ENCODE measurements at places on chromosomes 12 and 14.

- DNase-seq: no peak
Observed at GRCh38 chr14:75495882-75496281, 26.4 kb upstream of the BATF start.

GRCh38 chr12:28800129-28800528 is 348.9 kb upstream of the FAR2 start:
- DNase-seq: no peak

DNA sequence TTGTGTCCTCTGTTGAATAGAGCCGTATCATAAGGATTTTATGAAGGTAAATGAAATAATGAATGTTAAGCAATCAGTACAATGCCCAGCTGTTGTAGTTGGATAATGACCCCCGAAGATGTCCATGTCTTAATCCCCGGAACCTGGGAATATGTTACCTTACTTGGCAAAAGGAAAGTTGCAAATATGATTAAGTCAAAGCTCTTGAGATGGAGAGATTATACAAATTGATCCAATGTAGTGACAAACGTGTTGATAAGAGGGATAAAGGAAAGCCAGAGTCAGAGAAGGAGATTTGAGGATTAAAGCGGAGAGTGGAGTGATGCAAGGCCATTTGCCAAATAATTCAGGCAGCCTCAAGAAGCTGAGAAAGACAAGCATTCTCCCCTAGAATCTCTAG is 19.2 kb upstream of the MGAT4C start:
- no peak for DNase-seq

- DNase-seq: no peak
Observed at GRCh38 chr12:6367065-6367968, 8.0 kb downstream of the SCNN1A start.

- no peak for DNase-seq
Observed at GRCh38 chr12:107632246-107632645, 53.4 kb upstream of the PWP1 start.

DNA sequence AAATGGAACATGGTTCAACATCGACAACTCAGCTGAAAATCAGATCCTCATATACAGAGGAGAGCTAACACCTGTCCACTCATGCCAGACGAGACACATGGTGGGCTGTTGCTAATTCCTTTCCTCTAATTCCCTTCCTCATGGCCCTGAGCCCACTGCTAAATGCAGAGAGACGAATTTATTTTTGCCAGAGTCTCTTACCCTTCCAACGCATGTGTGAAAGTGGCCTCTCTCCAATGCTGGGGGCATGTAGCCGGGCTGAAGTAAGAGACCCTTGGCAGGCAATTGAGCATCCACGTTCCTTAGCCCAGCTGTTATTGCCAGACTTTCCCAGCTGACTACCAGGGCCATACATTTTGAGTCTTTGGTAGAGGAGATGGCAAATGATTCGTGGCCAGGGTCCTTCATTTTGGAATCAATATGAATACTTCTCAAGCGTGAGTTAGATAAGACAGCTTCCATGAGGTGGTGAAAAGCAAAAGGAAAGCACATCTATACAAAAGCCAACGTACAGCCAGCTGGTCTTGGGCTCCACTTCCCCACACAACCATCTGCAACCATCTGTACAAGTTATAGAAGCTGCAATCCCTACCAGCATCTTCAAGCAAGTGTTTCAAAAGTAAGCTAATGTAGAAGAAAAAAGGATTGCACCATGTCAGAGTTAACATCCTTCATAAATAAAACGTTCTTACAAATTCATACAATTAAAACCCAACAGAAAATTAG is 28.6 kb downstream of the CORO1C start:
- no peak for DNase-seq

DNA sequence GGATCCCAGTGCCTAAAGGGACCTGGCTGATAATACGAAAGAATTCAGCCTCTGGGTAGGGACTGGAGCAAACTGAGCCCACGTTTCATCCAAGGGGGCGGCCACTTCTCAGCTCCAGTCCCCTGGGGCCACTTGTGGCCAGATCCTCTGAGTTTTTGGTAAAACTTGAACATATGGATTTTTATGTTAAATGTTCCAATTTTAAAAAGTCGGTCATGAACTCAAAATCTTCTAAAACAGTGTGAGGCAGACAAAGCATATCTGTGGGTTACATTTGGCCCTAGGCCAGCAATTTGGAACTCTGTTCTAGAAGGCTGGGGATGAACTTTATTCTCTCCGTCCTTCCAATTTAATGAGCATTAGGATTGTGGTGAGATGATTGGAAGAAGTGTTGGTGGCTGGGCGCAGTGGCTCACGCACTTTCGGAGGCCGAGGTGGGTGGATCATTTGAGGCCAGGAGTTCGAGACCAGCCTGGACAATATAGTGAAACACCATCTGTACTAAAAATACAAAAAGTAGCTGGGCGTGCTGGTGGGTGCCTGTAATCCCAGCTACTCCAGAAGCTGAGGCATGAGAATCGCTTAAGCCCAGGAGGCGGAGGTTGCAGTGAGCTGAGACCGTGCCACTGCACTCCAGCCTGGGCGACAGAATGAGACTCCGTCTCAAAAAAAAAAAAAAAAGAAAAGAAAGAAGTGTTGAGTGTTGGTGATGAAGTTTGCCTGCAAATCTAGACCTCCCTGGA is 3.0 kb upstream of the PPP1CC start:
- DNase-seq: no peak

- DNase-seq: no peak
Observed at GRCh38 chr14:37588956-37589714, 5.9 kb downstream of the FOXA1 start.

GRCh38 chr12:13200841-13201240 is 4.3 kb downstream of the EMP1 start:
- DNase-seq: no peak

GRCh38 chr14:90676356-90676755 is 139.9 kb downstream of the TTC7B start:
- DNase-seq: no peak

DNA sequence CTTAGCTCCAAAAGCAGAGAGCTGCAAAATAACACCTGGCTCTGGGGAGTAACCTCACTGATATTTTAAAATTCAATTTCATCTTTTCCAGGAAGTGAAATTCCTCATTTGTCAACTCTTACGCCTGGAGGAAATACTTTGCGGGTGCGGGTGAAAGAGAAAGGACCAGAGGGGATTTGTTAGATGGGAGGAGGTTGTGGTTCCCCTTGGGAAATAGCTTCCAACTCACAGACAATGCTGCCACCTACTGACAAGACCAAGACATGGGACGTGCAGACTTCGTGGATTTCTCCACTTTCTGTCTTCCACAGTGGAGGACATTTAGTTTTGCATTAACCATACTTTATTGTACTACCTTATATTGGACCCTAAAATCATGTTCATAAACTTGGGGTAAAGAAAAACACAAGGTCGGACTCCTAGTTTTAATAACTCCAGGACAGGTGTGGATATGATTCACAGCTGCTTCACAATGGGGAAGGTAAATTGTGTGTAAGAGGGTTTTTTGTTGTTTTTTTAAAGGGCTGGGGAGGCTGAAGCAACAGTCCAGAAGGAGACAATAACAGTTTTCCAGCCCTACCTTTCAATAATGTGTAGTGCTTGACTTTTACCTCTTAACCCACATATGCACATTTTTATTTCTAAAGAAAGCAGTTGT is 10.8 kb downstream of the FBXL14 start:
- no peak for DNase-seq

GRCh38 chr14:25588751-25589150 is 538.8 kb upstream of the STXBP6 start:
- no peak for DNase-seq

GRCh38 chr12:108234158-108234557 is 105.0 kb downstream of the CMKLR1 start:
- no peak for DNase-seq

DNA sequence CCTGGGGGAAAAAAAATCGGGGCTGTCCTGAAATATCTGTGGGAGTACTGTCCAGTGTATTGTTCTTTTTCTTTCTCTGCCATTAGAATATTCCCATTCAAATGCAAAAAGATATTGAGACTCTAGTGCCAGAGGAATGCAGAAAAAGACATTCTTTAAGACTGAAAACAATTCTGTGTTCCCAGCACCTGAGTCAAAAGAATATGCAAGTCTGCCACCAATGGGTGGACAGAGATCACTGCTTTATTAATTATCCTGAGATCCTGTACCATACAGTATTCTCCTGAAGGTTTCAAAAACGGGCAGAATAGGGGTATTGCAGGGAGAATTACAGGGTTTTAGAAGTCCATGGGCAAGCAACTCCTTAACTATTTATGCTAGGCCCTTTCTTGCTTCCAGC is 361.8 kb downstream of the C12orf50 start:
- DNase-seq: no peak

DNA sequence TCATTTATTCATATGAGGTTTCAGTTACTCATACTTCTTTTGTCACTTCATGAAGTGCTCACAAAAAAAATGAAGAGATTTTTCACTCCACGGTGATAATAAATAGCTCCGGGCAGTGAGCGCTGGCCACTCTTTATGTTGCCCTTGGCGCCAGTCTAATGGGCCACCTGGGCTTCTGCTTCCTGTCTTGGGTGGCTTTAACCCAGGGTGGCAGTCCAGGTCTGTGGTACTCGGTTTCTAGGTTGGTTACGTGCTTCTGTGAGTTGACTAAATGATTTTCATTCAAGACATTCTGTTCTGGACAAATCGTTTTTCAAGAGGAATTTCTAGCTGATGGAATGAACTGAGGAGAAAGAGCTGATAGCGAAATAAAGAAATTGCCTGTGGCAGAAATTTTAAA is 34.6 kb upstream of the NID2 start:
- no peak for DNase-seq

DNA sequence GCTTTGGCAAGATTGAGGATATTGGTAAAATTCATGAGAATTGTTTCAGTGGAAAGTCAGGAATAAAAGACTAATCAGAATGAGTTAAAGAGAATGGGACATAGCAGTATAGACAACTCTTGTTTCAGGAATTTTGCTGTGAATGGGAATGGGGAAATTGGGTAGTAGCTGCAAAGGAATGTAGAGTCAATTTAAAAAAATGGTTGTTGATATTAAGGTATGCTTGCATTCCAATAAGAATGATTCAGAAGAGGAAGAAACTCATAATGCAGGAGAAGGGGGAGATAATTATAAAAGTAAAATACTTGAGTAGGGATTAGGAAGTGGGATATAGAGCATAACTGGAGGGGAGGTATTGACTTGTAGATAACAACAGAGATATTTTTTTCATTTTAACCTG is 40.7 kb downstream of the MNAT1 start:
- DNase-seq: no peak

- DNase-seq: no peak
Observed at GRCh38 chr12:47870175-47870781, 34.5 kb downstream of the VDR start.

DNA sequence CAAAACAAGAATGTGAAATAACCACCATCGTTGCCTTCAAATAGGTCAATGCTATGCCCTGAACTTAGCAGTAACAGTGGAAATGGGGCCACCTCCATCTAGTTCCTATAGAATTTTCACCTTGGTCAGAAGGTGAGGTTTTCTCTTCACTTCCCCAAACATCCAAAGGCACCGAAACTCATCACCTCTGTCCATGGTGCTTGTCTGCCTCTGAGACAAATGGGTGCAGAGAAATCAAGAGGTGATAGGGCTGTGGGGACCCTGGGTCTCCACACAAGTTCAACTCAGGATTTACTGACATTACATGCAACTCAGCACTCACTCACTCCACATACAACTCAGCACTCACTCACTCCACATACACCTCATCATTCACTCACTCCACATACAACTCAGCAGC is 26.2 kb upstream of the TMEM132C start:
- no peak for DNase-seq

GRCh38 chr12:101299931-101300330 is 20.0 kb downstream of the UTP20 start:
- DNase-seq: no peak

DNA sequence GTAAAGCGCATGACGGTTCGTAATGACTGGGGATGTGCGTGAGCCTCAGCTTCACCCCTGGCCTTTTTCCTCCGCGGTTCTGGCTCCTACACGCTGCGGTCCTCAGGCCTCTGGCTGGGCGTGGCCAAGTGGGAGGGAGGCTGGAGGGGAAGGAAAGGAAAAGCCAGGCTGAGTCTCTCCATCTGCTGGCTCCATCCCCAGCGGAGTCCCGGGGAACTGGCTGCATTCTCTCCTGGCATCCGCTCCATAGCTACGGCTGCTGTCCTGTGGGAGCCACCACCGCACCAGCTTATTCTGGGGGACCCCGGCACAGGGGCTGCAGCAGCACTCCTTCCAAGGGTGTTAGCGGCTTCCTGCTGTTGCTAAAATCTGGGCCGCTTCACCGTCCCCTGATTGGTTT is 68.2 kb upstream of the SLC24A4 start:
- DNase-seq: no peak

GRCh38 chr14:94888121-94888520 is 118.2 kb upstream of the GSC start:
- DNase-seq: no peak

DNA sequence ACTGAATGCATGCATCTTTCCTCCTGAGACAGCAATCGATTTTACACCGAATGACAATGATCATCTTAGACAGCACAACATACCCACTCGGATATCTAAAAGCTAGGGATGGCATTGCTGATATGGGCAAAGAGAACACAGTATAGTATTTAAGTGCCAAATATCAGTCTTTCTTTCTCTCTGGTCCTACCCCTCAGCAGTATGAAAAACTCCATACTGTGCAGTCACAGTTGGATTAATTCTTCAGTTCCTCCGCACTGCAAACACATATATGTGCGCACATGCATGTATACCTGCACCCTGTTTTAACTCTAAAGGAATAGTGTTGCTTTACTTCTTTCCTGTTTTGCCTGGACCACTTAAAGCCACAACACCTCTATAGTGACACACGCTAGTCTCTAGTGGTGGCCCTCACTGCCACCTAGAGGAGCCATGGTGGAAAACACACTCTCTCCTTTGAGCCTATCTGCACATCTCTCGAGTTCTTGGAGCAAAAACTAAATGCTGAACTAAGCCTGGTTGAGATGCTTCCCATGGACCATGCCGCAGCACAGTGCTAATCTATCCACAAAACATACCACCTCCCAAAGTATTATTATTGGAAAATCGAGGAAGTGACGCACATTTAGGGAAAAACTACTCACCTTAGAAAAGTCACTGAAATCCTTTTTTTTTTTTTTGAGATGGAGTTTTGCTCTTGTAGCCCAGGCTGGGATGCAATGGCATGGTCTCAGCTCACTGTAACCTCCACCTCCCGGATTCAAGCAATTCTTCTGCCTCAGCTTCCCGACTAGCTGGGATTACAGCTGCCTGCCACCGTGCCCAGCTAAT is 11.9 kb downstream of the TMEM52B start:
- no peak for DNase-seq

GRCh38 chr12:104496336-104496735 is 39.6 kb downstream of the CHST11 start:
- no peak for DNase-seq

GRCh38 chr12:93361151-93361919 is 16.4 kb upstream of the NUDT4 start:
- no peak for DNase-seq

DNA sequence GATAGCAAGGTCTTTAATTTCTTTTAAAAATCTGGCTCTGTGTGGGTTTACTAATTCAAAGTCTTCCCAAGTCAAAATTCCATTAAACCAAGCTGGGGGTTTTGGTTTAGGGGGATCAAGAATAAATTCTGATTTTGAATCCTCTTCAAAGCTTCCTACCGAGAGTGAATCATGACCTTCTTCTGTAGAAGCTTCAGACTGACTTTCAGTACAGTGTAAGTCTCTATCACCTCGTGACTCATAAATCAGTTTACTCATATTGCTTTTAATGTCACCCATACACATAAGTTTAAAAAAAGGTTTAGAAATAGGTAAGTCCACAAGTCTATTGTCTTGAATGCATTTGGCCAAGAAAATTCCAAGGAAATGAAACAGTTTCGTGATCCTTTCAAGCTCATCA is 80.6 kb upstream of the STRN3 start:
- DNase-seq: no peak

- DNase-seq: no peak
Observed at GRCh38 chr14:86574778-86575129, 1044.8 kb downstream of the FLRT2 start.

Measured in brain pericyte (primary cell).